Naive thymus-derived CD4-positive, alpha-beta T cell (primary cell): ENCODE measurements at places on chromosomes 3 and 15. TPM values are rescaled to one million over a fixed set of nuclear protein-coding genes. Genes with fewer than 3 reads are reported as not detected.

DNA sequence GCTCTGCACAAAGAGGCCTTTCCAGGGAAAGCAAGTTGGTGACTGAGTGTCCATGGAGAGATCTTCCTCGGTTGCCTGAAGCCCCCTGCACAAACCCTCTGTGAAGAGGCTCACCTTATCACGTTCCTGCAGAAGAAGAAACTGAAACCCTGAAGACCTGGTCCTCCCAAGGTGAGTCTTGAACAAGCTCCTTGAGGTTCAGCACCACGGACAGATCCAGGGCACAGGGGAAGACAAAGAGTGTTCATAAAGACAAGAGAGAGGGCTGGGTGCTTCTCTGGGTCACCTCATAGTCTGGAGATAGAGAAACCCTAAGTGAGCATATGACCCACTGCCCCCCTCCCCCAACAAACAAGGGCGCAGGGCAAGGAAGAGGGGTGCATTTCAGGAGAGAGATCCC, 21.7 kb upstream of the TBC1D21 start:
- H3K4me1 ChIP-seq: no peaks in the 10 kb centered on the region
- no peaks in the 10 kb centered on the region for H3K27me3 ChIP-seq
- H3K27ac ChIP-seq: no peak overlapping the region
- no peaks in the 10 kb centered on the region for H3K36me3 ChIP-seq
- no peak overlapping the region for H3K4me3 ChIP-seq

- H3K36me3 ChIP-seq: no peaks in the 10 kb centered on the region
- DNase-seq: no peak
- H3K27ac ChIP-seq: no peak overlapping the region
- H3K4me3 ChIP-seq: no peak overlapping the region
These were observed 74.3 kb upstream of the STAC start for GRCh38 chr3:36305929-36306520.

GRCh38 chr3:11553436-11554235, 90.1 kb downstream of the VGLL4 start:
- H3K4me3 ChIP-seq: no peak overlapping the region
- no peaks in the 10 kb centered on the region for H3K27me3 ChIP-seq
- H3K36me3 ChIP-seq: peaks cover 54% of the 10 kb centered on the region
- DNase-seq: no peak
- no peaks in the 10 kb centered on the region for H3K4me1 ChIP-seq
- H3K27ac ChIP-seq: no peak overlapping the region

- H3K36me3 ChIP-seq: no peaks in the 10 kb centered on the region
- no peak overlapping the region for H3K27ac ChIP-seq
- H3K27me3 ChIP-seq: no peaks in the 10 kb centered on the region
- no peak overlapping the region for H3K4me3 ChIP-seq
These were observed 6.9 kb downstream of the MUC20 start for GRCh38 chr3:195727606-195728195.

DNA sequence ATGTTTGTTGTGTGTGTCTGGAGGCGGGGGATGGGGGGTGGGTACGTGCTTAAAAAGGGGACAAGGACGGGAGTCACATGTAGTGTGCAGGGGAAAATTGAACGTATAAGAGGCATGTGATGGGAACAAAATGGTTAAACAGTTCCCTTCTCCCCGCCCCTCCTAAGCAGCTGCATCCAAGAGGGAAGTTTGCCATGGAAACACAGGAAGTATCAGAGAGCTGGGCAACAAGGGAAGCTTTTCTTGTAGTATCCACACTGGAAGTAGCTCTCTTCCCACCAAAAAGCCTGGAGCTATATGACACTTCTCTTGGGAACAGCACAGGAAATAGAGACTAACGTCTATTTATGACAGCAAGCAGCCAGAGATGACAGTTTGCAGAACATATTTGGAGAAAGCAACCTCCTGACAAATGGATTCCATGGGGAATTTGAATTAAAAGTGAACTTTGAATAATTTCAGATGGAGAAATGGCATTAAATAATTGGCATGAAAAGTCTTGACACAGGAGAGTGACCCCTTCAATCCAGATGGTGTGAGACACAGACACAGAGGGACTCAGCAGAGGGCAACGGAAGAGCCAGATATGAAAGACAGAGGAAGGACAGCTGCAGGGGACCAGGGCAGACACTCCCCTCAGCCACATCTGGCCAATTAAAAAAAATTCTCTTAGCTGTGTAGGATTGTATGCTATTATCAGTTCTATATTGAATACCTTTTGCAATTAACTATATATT, 294.2 kb upstream of the TBL1XR1 start:
- no peaks in the 10 kb centered on the region for H3K27me3 ChIP-seq
- no peaks in the 10 kb centered on the region for H3K4me1 ChIP-seq
- H3K36me3 ChIP-seq: no peaks in the 10 kb centered on the region
- no peak overlapping the region for H3K27ac ChIP-seq
- no peak for DNase-seq
- no peak overlapping the region for H3K4me3 ChIP-seq

DNA sequence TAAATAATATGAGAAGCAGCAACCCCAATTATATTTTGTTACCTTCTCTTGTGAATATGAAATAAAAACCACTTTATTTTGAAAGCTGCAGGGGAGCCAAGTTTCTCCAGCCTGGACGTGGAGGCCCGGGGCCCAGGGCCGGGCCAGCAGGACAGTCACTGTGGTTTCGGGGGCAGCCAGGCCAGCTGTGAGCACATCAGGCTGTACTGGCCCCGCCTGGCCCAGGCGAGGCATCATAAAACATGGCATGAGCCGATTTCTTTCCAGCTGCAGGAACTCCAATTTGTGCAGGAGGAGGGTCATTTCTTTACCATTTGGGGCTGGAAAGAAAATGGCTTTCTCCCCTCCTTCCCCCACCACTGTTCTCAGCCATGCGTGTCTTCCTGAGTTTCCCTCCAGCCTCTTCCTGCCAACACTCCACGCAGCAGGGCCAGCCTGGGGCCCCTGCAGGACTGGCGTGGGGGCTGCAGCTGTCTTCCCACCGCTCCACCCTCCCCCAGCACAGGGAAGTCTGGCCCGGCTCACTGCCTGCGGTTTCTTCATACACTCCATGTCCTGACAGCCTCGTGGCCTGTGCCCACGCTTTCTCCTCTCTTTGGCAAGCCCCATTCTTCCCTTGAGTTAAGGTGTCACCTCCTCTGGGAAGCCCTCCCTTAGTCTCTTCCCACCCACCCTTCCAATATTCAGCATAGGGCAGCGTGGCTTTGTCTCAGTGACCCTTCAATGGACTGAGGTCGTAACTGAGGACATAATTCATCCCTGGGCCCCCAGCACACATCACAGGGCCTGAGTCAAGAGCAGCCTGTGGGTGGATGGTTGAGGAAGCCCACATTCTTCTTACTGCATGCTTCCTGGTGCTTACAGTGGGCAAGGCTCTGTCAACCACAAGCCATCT, 135.8 kb downstream of the CHSY1 start:
- no peaks in the 10 kb centered on the region for H3K27me3 ChIP-seq
- no peaks in the 10 kb centered on the region for H3K4me1 ChIP-seq
- DNase-seq: no peak
- H3K27ac ChIP-seq: no peak overlapping the region
- no peak overlapping the region for H3K4me3 ChIP-seq
- H3K36me3 ChIP-seq: no peaks in the 10 kb centered on the region

DNA sequence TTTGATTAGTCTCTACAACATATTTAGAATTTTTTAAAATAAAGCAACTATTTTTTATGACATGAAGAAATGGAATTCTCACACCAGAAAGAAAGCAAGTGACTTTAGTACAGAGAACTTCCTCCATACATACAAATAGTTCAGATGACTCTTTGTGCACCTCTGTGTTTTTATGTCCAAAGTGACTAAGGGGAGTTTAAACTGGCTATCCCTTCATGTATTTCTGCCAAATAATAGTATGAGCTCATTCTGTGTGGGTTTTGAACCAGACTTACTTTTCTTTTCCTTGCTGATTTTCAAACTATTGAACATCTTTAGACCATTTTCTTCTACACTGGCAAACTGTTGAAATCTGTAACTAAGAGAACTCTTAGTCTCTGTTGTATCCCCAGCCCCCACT, 196.3 kb downstream of the EPHA3 start:
- H3K36me3 ChIP-seq: no peaks in the 10 kb centered on the region
- DNase-seq: no peak
- H3K4me1 ChIP-seq: no peaks in the 10 kb centered on the region
- no peaks in the 10 kb centered on the region for H3K27me3 ChIP-seq

GRCh38 chr15:57575363-57575762, 16.3 kb upstream of the MYZAP start:
- no peaks in the 10 kb centered on the region for H3K36me3 ChIP-seq
- no peaks in the 10 kb centered on the region for H3K27me3 ChIP-seq
- H3K4me1 ChIP-seq: no peaks in the 10 kb centered on the region
- H3K27ac ChIP-seq: no peak overlapping the region
- no peak overlapping the region for H3K4me3 ChIP-seq

GRCh38 chr15:81106560-81106959, 27.5 kb upstream of the CFAP161 start:
- H3K4me3 ChIP-seq: no peak overlapping the region
- H3K36me3 ChIP-seq: no peaks in the 10 kb centered on the region
- no peaks in the 10 kb centered on the region for H3K27me3 ChIP-seq
- no peaks in the 10 kb centered on the region for H3K4me1 ChIP-seq
- DNase-seq: peak; percentile 41
- no peak overlapping the region for H3K27ac ChIP-seq

- H3K4me1 ChIP-seq: no peaks in the 10 kb centered on the region
- no peaks in the 10 kb centered on the region for H3K36me3 ChIP-seq
- DNase-seq: no peak
- H3K4me3 ChIP-seq: no peak overlapping the region
These were observed 12.6 kb downstream of the BFSP2 start for GRCh38 chr3:133412183-133413132.

GRCh38 chr3:50665081-50665840, 9.5 kb upstream of the DOCK3 start:
- H3K27ac ChIP-seq: no peak overlapping the region
- H3K4me3 ChIP-seq: no peak overlapping the region
- no peaks in the 10 kb centered on the region for H3K36me3 ChIP-seq
- no peaks in the 10 kb centered on the region for H3K27me3 ChIP-seq

GRCh38 chr3:106329521-106329920, 460.7 kb upstream of the CBLB start:
- H3K27me3 ChIP-seq: no peaks in the 10 kb centered on the region
- DNase-seq: no peak
- no peak overlapping the region for H3K4me3 ChIP-seq
- H3K27ac ChIP-seq: no peak overlapping the region

DNA sequence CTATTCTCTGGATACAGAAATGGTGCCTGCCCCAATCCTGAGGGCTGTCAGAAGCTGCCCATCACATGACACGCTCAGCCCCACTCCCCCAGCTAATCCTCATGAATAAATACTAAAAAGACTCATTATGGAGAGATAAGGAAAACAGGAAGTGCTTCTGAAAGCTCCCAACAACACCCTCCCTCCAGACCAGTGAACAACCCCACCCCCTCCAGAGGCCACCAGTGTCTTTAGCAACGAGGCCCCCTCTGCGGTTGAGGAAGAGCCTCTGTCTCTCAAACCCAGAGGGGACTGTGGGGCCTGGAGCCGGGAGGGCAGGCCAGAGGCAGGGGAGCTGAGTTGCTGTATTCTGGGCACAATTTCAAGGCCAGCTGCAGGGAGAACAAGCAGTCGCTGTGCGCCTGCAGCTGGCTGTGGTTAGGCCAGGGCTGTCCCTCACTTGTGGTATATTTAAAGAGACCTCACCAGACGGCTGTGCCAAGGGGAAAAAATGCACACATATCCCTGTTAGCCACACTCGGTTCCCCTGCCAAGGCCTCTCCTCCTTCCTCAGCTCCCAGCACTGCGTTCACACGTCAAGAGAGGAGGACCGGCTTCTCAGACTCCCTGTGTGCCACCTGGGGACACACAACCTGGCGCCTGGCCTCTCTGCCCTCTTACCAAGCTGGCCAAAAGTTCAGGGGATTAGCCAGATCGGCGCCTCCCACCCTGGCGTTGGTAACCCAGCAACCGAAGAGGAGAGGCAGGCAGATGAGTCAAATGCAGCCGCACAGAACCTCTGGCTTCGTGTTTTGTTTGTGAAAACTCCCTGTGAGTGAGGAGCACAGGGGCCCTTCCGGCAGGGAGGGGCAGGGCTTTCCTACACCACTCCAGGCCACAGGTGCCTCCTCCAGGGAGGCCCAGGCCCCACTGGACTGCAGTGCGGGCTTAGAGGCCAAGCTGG, 101.2 kb upstream of the ETV5 start:
- DNase-seq: no peak
- no peaks in the 10 kb centered on the region for H3K4me1 ChIP-seq
- no peak overlapping the region for H3K27ac ChIP-seq

GRCh38 chr15:55334997-55335396, 16.0 kb downstream of the PIGB start:
- no peak for DNase-seq
- H3K4me3 ChIP-seq: no peak overlapping the region
- peaks cover 3% of the 10 kb centered on the region for H3K36me3 ChIP-seq
- H3K27me3 ChIP-seq: no peaks in the 10 kb centered on the region
- no peak overlapping the region for H3K27ac ChIP-seq

- no peak overlapping the region for H3K4me3 ChIP-seq
- no peaks in the 10 kb centered on the region for H3K4me1 ChIP-seq
- no peak for DNase-seq
- H3K27ac ChIP-seq: no peak overlapping the region
- no peaks in the 10 kb centered on the region for H3K27me3 ChIP-seq
These were observed 23.4 kb downstream of the SMAD6 start for GRCh38 chr15:66725464-66725785.

DNA sequence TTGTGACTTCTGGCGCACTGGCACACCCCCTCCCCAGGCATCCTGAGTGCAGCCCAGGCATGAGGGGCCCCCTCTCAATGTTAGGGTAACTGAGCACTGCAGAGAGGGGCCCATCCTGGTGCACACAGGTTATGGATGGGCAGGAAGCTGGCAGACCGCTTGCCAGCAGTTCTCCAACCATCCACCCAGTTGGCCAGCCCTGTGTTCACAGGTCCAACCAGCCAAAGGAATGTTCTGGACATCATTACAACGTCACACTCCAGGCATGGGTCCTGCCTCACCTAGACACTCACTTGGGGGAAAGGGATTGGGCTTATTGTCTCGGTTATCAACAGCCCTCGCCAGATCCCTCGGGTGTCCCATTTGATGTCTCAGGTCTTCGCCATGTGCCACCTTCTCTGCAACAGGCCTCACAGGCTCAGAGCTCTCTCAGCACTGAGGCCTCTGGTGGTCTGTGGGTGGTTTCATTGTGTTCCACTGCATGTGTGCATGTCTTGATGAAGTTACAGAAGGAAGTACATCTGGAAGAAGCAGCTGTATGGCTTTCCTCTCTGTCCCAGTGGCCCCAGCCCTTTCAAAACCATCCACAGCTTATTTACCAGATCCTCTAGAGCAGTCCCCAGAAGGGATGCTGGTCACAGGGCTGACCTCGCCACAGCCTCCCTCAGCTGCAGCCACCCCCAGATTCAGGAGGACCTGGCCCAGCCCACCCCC, 23.7 kb downstream of the ADCY5 start:
- no peak overlapping the region for H3K27ac ChIP-seq
- no peaks in the 10 kb centered on the region for H3K27me3 ChIP-seq
- H3K4me1 ChIP-seq: no peaks in the 10 kb centered on the region
- H3K36me3 ChIP-seq: no peaks in the 10 kb centered on the region
- no peak overlapping the region for H3K4me3 ChIP-seq

Gene PARP6
- total RNA-seq: 124 TPM

Gene CNTN6
- total RNA-seq: not detected
